AG10803 (cell line): ENCODE measurements at places on chromosomes 16 and 17.
A peak's percentile ranks its signal among the peaks of the same experiment; 100 is the strongest.

GRCh38 chr17:72102366-72102765 lies 18.5 kb upstream of the SOX9 start:
- no peak for DNase-seq

GRCh38 chr17:4272213-4272971 lies 8.6 kb upstream of the ANKFY1 start:
- DNase-seq = no peak

GRCh38 chr16:4513086-4513860 lies 25.3 kb downstream of the CDIP1 start:
- no peak for DNase-seq

DNA sequence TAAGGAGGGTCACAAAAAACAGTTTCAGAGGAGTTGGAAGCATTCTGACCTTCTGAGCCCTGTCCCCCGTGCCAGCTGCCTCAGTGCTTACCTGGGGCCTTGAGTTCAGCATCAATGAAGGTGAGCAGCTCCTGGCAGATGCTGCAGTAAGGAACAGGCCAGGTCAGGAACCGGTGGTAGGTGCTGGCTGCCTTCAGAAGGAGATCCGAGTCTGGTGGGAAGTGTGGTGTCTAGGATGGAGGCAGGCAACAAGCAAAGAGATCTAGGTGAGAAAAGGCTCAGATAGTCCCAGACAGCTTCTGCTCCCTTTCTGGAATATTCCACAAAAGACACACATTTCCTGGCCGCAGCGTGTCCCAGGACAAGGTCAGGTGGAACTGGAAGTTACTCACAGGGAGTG lies 37.2 kb upstream of the PIK3R6 start:
- no peak for DNase-seq

DNA sequence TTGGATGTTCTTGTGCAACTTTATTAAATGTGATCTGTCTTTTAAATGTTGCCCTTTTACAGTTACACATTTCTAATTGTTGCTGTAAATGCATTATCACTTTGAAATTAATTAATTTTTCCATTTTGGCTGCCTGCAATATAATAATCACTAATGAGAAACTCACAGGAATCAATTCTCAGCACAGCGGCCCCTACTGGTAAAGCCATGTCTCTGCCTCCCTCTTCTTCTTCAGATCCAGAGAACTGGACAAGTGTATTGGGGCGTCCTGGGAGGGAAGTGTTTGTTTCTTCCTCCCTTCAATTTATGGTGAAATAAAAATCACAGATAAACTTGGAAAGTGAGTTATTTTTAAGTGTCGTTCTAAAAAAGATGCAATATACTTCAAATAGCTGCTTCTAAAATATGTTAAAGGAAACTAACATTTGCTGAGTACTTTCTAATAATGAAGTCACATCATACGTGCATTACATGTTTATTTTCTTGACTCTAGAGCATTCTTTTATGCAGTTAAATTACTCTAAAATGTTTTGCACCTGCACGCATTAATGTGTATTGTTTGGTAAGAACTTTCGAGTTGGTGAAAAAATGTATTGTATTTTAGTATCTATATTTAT lies 338.0 kb downstream of the WWOX start:
- DNase-seq = peak; percentile 1

- no peak for DNase-seq
Measured at GRCh38 chr17:78369791-78370381, 8.6 kb upstream of the PGS1 start.

- DNase-seq = no peak
Measured at GRCh38 chr17:61644800-61645774, 54.1 kb upstream of the NACA2 start.

DNA sequence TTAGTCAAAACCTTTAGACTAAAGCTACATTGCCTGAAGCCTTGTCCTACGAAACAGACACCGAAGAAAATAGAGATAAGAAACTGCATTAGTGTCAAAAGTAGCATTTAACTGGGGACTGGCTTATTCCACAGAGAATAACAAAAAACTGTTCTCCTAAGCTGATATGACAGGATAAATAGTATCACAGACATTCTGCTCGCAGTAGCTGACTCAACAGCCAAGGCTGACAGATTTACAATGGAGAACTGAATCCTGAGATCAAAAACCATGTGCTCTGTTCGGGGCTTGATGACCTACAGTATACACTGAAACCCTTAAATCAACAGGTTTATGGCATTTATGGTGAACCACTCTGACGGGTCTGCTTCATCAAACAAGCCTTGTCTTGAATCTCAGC lies 25.5 kb downstream of the ADAMTS18 start:
- DNase-seq = no peak

DNA sequence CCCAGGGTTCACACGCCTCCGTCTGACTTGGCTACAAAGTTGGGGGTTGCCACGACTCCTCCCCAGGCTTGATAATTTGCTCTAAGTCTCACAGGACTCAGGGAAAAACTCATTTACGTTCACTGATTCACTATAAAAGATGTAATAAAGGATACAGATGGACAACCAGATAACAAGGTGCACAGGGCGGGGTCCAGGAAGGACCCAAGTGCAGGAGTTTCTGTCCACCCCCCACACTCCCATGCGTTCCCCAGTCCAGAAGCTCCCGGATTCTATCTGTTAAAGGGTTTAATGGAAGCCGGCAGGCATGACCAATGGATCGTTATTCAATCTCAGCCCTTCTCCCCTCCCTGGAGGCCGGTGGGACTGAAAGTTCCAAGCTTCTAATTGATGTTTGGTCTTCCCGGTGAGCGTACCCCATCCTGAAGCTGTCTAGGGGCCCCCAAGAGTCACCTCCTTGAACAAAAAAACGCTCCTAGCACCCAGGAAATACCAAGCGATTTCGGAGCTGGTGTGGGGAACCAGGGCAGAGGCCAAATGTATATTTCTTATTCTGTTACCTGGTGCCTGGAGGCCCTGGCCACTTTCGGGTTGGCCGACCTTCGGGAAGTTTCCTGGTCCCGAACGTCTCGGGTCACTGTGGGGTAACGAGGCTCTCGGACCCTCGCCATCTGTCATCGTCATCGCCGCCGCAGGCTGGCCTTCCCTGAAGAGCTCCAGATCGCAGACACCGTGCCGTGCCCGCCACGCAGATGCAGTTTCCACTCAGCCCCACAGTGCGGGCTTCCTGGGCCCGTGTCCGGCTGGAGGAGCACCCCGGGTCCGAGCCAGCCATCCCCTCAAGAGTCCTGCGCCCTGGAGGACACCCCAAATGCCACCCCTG lies 13.5 kb upstream of the METRNL start:
- no peak for DNase-seq

DNA sequence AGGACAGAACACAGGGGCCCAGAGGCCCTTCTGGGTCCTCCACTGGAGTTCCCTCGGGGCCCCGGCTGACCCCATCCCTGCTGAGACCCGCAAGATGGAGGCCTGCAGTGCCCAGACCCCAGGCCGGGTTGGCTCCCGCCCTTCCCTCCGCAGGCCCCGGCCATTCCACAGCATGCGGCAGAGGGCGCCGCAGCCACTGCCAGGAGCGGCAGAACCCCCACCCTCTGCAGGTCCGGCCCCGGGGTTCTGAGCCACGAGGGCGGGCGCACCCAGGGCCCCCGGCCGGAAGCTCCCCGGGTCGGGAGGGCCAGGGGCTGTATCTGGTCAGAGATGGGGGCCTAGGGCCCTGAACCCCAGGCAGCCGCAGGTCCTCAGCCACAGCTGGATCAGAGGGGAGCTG lies 2.4 kb upstream of the PERCC1 start:
- no peak for DNase-seq

GRCh38 chr17:65514082-65514481 lies 47.4 kb downstream of the AXIN2 start:
- peak; percentile 94 for DNase-seq

- DNase-seq = no peak
Measured at GRCh38 chr16:77739559-77739892, 17.2 kb downstream of the NUDT7 start.

- DNase-seq = peak; percentile 67
Measured at GRCh38 chr16:3112058-3112880, at the start of gene ZNF205. Gene ZNF205 (plus strand): TSS chr16:3112586. CDS start chr16:3113431, 845 bp downstream.

GRCh38 chr17:5919089-5919488 lies 151.1 kb upstream of the WSCD1 start:
- no peak for DNase-seq

DNA sequence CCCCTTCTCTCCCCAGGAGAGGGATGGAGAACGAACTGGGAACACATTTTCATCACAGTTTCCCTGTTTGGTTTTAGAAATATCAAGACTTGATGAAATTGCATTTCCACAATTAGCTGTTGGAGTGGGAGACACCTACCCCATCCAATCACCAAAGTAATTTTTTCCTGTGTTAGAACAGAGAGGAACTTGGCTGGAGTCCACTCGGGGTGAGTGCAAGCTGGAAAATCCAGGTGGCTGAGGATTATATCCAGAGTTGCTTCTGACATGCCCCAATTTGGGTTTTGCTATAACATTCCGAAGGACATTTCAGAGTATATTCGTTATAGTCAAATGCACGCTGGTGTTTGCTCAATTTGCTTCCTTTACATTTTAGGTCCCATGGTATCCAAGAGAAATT lies 231.8 kb downstream of the C16orf95 start:
- no peak for DNase-seq

GRCh38 chr16:78198288-78198687 lies 98.8 kb downstream of the WWOX start:
- no peak for DNase-seq

DNA sequence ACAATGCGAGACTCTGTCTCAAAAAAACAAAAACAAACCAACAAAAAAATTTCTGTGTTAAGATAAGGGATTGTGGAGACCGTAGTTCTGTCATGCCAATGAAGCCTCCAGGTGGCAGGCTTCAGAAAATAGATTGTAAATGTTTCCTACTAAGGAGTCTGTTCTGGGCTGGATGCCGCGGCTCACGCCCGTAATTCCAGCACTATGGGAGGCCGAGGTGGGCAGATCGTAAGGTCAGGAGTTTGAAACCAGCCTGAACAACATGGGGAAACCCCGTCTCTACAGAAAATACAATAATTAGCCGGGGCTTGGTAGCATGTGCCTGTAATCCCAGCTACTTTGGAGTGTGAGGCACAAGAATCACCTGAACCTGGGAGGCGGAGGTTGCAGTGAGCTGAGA lies 4.4 kb upstream of the SNX29 start:
- no peak for DNase-seq

- no peak for DNase-seq
Measured at GRCh38 chr17:67067571-67068482, 23.5 kb downstream of the CACNG1 start.

GRCh38 chr17:38710985-38711384 lies 5.9 kb downstream of the MLLT6 start:
- DNase-seq = no peak

- no peak for DNase-seq
Measured at GRCh38 chr17:80998118-80998747, 6.6 kb downstream of the CHMP6 start.

GRCh38 chr17:29331075-29331707 lies 37.2 kb upstream of the NUFIP2 start:
- no peak for DNase-seq

DNA sequence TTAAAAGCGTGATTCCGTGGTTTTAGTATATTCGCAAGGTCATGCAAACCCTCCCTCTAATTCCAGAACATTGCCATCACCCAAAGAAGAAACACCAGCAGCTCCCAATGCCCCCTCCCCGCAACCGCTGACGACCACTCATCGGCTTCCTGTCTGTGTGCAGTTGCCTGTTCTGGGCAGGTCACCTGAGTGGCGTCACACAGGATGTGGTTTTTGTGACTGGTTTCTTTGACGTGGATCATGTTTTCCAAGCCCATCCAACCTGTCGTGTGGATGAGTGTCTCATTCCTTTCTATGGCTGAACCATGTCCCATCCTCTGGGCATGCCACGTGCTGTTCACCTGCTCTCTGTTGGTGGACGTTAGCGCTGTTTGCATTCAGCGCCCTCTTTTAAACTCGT lies 8.2 kb upstream of the ATP2C2 start:
- no peak for DNase-seq

DNA sequence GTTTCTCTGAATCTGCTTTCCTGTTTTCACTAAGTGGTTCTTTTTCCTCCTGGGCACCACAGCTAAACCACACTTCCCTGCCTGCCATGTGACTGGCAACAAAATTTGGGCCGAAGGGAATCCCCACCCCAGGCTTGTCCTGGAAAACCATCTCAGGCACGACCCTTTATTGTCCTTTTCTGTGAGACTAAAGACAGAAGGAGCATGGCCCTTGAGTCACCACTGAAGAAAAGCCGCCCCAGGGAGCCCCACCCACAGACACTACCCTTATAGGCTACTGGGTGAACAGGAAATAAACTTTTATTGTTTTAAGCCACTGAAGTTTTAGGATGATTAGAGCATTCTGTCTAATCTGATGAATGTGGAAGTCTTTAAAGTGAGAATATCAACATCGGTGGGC lies 88.6 kb upstream of the BRD7 start:
- DNase-seq = no peak

GRCh38 chr17:60863892-60864707 lies 186.4 kb downstream of the BCAS3 start:
- peak; percentile 53 for DNase-seq

- DNase-seq = no peak
Measured at GRCh38 chr17:65175952-65176351, 38.8 kb downstream of the RGS9 start.

- no peak for DNase-seq
Measured at GRCh38 chr17:80565343-80566053, 20.9 kb downstream of the RPTOR start.

DNA sequence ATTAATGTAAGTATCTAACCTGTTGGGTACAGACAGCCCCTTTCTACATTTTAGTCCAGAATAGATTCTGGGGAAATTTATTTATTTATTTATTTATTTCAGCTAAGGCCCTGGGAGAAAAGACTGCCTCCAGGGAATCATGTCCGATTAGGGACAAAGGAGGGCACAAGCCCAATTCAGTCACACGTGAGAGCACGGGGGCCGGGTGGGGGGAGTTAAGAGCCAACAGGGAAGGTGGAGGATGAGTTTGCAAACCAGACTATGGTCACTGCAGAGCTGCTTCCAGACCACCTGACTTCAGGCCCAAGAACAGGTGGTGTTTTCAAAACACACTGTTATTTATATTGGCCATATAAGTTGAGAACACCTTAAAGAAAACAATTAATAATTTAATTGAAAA lies 1.6 kb upstream of the ZFHX3 start:
- DNase-seq = no peak

DNA sequence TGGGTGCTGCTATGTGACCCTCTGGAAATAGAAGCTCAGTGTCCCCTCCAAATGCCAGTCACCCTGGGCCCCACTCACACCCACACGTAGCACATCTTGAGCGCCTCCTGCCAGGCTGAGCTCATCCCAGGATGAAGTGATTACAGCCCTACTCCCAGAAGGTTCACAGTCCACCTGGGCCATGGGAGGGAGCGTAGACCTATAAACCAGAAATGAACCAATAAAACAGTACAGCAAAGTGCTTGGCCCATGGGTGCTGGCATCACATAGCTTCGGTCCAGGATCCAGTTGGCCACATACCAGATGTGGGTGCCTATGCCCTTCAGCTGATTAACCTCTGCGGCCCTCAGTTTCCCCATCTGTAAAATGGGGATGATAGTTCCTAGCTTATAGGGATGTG lies 2.2 kb upstream of the BICDL2 start:
- no peak for DNase-seq
